ENCODE measurements at places on chromosomes 3 and 15.

DNA sequence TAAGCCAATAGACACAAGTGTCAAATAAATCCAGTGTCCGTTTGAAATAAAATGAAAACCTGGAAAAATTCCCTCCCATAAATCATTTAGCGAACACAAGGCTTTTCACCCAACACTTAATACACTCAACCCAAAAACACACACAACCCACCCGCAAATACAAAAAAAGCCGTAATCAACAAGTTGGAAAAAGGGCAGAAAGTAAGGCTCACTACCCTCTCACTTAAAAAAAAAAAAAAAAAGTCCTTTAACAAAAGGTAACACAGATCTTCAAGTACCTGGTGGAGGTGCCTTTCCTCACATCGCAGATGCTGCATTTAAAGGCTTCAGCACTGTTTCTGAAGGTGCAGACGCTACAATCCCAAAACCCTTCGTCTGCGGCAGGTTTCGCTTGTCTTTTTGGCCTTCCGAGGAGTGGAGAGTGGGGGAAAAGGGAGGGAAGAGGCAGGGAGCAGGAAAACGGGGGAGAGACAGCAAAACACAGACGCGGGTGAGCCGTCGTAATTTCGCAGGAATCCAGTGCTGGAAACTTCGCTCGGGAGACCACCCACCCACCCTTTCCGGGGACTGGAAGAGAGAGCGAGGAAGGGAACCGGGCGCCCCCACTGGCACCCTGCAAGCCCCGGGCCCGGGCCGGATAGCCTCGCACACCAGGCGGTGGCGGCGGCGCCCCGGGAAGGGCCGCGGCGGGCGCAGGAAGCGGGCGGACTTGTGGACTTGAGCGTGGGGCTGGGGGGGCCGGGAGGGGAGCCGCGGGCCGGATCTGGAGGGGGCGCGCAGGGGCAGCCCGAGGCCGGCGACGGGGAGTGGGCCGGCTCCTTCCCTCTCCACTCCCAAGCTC, 401.8 kb downstream of the SHQ1 start:
- peak; percentile 32 for DNase-seq

GRCh38 chr3:52724511-52724910, 18.6 kb downstream of the SPCS1 start:
- no peak for DNase-seq

DNA sequence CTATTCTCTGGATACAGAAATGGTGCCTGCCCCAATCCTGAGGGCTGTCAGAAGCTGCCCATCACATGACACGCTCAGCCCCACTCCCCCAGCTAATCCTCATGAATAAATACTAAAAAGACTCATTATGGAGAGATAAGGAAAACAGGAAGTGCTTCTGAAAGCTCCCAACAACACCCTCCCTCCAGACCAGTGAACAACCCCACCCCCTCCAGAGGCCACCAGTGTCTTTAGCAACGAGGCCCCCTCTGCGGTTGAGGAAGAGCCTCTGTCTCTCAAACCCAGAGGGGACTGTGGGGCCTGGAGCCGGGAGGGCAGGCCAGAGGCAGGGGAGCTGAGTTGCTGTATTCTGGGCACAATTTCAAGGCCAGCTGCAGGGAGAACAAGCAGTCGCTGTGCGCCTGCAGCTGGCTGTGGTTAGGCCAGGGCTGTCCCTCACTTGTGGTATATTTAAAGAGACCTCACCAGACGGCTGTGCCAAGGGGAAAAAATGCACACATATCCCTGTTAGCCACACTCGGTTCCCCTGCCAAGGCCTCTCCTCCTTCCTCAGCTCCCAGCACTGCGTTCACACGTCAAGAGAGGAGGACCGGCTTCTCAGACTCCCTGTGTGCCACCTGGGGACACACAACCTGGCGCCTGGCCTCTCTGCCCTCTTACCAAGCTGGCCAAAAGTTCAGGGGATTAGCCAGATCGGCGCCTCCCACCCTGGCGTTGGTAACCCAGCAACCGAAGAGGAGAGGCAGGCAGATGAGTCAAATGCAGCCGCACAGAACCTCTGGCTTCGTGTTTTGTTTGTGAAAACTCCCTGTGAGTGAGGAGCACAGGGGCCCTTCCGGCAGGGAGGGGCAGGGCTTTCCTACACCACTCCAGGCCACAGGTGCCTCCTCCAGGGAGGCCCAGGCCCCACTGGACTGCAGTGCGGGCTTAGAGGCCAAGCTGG, 101.2 kb upstream of the ETV5 start:
- DNase-seq, result peak; percentile 46

- no peak for DNase-seq
Observed at GRCh38 chr3:189582179-189582578, 49.0 kb upstream of the TP63 start.

- DNase-seq, result no peak
Observed at GRCh38 chr3:9077029-9077428, 113.8 kb upstream of the RAD18 start.

- DNase-seq, result peak; percentile 72
Observed at GRCh38 chr3:98986073-98986472, 84.6 kb upstream of the DCBLD2 start.

DNA sequence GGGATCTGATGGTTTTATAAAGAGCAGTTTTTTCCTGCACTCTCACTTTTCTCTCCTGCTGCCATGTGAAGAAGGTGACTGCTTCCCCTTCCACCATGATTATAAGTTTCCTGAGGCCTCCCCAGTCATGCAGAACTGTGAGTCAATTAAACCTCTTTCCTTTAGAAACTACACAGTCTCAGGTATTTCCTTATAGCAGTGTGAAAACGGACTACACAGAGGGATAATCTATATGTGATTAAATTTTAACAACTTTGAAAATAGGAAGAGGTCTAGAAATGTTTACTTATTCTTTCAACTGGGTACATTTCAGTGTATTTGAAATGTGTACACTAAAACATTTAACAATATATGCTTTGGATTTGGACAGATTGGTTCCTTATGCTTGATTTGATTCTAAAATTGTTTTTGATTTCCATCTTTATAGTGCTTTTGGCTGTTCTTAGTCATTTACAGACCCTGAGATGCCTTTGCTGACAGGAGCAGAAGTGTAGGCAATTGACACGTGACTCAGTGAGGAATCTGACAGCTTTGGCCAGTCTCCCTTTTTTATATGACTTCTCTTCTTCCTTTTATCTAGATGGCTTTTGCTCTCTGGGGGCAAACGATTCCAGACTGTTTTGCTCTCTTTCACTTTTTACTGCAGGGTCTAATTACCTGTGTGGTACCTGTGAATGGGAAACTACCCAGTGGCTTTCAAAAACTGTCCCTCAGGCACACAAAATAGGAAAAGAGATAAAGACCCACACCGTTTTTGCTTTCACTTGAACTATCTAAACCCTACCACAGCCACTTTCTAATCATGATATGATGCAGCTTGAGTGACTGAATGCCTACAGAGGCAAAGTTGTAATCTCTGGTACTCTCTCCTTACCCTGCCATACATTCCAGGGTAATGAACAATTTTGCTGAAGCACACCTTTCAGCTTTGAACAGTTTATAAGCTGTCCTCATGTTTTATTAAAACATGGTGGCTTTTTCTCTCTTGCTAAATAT, 422.6 kb downstream of the ROBO1 start:
- no peak for DNase-seq

DNA sequence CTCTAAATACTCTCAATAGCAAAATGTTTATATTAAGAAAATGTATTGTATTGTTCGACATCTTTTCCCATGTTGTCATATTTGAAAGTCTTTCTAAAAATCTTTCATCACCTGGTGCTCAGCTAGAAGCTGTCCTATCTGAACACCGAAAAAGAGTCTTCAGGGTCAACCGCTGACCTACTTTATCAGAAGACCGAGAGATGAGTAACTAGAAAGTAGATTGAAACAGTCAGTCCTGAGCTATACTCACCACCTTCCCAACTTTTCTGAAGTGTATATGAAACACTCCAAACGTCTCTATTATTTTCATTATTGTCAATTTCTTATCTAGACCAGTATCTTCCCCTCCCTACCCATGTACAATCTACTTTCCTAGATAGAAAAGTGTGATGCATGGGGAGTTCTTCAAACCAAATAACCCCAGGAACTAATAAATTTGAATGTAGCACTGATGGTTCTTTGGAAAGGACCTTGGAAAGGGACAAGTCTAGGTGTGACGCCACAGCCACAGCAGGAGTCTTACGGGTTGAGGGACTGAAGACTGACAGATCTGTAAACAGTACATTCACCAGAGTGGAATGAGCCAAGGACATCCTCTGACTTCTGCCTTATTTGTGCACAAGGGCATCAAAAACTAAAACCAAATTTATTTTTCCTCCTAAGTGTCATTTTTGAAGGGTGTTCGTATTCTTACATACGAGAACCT, 58.6 kb downstream of the TMOD3 start:
- no peak for DNase-seq

- DNase-seq, result no peak
Observed at GRCh38 chr3:43338295-43338694, 52.0 kb downstream of the SNRK start.

GRCh38 chr15:96327155-96327741, 3.3 kb upstream of the NR2F2 start:
- DNase-seq, result no peak

DNA sequence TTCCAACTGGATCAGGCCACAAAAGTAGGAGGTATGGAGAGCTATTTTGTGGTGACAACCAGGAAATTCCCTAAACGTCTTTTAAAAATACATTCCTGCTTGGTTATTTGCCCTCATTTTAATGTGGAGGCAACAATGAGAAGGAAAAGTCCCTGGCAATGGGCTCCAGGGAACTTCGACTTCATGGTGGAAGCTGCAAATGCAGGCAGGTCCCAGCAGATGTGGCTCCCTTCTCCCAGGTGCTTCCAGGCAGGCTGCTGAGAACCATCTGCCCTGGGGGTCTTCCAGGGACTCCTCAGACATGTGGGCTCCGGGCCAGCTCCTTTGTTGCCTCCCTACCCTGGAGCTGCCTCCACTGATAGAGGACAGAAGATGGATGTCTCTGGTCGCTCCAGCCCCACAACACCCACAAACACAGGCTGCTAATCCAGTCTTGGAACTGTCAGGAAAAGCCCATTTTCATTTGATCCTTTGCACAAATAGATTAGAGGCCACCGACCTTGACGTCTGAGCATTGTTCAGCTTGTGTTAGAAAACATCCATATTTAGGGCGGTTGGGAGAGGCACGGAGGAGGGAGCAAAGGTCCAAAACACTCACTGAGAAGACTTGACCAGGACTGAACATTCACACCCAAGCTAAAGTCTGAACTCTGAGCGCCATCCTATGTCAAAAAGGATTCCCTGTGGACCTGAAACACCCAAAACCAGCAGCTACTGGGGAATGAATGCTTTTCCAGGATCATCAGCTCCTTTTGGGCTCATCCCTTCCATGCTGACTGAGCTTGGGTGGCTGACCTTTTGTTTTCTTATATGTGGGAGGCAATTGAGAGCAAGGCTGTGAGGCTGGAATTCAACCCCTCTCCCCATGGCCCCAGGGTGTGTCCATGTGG, 30.2 kb upstream of the SLCO2A1 start:
- DNase-seq, result no peak

- no peak for DNase-seq
Observed at GRCh38 chr3:64059484-64060175, 36.3 kb upstream of the PSMD6 start.

GRCh38 chr15:75694241-75695182, 18.1 kb downstream of the CSPG4 start:
- peak; percentile 73 for DNase-seq

DNA sequence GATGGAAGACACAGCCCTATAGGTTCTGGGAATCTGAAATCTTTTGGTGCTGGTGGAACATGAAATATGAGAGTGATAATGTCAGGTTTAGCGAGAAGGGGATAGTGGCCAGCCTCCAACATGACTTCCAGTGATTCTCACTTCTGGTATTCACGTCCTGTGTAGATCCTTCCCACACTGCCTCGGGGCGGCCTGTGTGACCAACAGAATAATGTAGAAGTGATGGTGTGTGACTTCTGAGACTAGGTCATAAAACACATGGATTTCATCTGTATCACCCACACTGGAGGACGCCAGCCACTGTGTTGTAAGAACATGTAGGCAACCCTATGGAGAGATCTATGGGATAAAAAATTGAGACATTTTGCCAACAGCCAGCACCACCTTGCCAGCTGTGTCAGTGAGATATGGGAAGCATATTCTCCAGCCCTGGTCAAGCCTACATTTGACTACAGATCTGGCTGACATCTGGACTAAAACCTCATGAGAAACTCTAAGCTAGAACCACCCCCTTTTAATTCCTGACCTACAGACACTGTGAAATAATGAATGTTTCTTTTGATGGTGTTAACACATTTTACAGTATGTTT, 25.5 kb upstream of the NUDT16 start:
- no peak for DNase-seq

GRCh38 chr15:31440754-31441311, 114.2 kb downstream of the KLF13 start:
- DNase-seq, result peak; percentile 46

GRCh38 chr3:123412811-123413604, 35.9 kb downstream of the ADCY5 start:
- no peak for DNase-seq

DNA sequence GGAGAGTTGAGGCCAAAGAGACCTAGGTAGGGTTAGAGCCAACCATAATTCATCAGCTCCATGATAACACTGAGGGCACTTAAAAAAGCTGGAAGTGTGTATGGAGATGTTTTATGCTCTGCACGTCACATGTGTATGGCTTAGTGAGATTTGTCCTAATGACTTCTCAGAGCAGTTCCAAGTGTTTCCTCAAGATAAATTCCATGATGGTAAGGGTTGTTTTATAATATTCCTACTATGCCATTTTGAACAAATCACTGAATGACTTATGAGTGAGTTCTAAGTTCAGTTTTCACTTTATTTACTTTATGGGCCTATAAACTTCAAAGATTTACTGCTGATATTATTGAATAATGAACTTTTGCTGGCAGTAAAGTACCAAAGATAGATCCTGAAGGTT, 28.1 kb downstream of the TEX9 start:
- no peak for DNase-seq

DNA sequence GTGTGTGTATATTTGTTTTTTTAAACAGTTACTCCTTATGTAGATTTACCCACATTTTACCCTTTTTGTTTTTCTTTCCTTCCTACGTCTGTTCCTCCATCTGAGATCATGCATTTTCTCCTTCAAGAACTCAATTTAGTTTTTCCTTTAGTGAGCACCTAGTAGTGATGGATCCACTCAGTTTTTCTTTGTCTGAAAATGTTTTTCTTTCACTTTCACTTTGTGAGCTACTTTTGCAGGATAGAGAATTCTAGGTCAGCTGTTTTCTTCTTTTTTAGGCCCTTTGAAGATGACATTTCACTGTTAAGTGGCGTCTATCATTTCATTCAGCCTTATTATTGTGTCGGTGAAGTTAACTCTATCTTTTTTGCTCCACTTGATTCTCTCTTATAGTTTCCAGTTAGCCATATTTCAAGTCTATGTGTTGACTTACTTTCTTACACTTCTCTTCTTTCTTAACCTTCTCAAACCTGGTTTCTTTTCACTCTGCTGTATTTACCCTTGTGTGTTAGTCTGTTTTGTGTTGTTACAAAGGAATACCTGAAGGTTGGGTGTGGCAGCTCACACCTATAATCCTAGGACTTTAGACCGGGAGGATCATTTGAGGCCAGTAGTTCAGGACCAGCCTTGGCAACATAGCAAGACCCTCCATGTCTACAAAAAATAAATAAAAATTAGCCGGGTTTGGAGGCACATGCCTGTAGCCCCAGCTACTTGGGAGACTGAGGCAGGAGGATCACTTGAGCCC, 55.8 kb downstream of the PRKCI start:
- no peak for DNase-seq
